ENCODE measurements at places on chromosomes 7 and 10. TPM values are rescaled to one million over a fixed set of nuclear protein-coding genes. Genes with fewer than 3 reads are reported as not detected.

ZPBP gene
- total RNA-seq, result not detected

MCMBP gene
- 29.4 TPM for total RNA-seq

LIPF gene
- 7.1 TPM for total RNA-seq

SPDYE2 gene
- total RNA-seq, result not detected

PNLIPRP3 gene
- total RNA-seq, result not detected

H2BK1 gene
- not detected for total RNA-seq

DNA sequence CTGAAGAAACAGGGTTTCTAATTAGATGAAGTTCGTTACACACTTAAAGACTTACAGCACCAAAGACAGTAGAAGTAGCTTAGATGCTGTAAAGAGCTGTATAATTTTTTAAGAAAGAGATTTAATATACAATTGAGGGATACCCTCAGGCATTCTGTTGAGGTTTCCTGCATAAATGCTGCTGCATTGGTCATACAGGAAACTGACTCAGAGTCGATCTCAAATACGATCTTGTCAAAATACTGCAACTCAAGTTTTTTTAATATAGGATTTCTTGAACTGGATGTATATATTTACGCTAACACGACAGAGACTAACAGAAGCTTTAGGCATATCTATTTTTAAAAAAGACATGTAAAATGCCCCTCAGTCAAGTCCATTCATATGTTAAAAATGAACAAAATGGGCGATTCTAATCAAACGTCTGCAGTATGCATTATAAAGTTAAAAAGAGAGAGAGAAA, 2.4 kb upstream of the ARID5B start:
- H3K4me3 ChIP-seq, result peak overlapping the region; percentile 89
- no peaks in the 10 kb centered on the region for H3K36me3 ChIP-seq
- DNase-seq, result no peak
- H3K27ac ChIP-seq, result no peak overlapping the region

DNA sequence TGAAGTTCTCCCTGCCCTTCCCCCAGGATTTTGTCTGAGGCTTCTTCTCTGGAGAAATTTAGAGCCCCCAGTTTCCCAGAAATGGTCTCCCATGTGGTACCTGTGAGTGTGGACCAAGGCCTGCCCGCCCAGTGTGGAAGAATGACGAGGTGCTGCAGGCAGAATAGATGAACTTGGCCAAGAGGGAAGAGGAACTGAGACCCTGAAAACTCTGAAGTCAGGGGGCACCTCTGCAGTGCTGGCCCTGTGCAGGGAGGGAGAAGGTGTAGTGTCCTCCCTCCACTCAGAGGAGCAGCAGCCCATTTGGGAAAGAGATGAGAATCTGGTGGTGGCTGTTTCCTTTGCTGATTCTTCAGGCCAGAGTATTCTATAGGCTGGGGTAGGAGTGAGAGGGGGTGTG, 115.2 kb upstream of the PCGF5 start:
- no peaks in the 10 kb centered on the region for H3K4me1 ChIP-seq
- H3K4me3 ChIP-seq, result no peak overlapping the region
- H3K27ac ChIP-seq, result no peak overlapping the region
- H3K27me3 ChIP-seq, result no peaks in the 10 kb centered on the region
- no peak for DNase-seq
- no peaks in the 10 kb centered on the region for H3K36me3 ChIP-seq

GRCh38 chr10:51079766-51080165, 5.5 kb downstream of the PRKG1 start:
- DNase-seq, result no peak
- H3K4me1 ChIP-seq, result peaks cover 17% of the 10 kb centered on the region
- H3K27me3 ChIP-seq, result no peaks in the 10 kb centered on the region
- H3K27ac ChIP-seq, result peak overlapping the region; percentile 47
- H3K36me3 ChIP-seq, result no peaks in the 10 kb centered on the region
- no peak overlapping the region for H3K4me3 ChIP-seq

- DNase-seq, result no peak
- no peak overlapping the region for H3K27ac ChIP-seq
- H3K4me1 ChIP-seq, result no peaks in the 10 kb centered on the region
- H3K4me3 ChIP-seq, result no peak overlapping the region
- no peaks in the 10 kb centered on the region for H3K27me3 ChIP-seq
Measured at GRCh38 chr7:158357898-158358821, 229.5 kb downstream of the PTPRN2 start.

GRCh38 chr7:142539901-142540300, 209.4 kb upstream of the PRSS1 start:
- no peaks in the 10 kb centered on the region for H3K27me3 ChIP-seq
- no peaks in the 10 kb centered on the region for H3K36me3 ChIP-seq
- no peak for DNase-seq
- no peak overlapping the region for H3K27ac ChIP-seq
- no peak overlapping the region for H3K4me3 ChIP-seq
- H3K4me1 ChIP-seq, result no peaks in the 10 kb centered on the region

DNA sequence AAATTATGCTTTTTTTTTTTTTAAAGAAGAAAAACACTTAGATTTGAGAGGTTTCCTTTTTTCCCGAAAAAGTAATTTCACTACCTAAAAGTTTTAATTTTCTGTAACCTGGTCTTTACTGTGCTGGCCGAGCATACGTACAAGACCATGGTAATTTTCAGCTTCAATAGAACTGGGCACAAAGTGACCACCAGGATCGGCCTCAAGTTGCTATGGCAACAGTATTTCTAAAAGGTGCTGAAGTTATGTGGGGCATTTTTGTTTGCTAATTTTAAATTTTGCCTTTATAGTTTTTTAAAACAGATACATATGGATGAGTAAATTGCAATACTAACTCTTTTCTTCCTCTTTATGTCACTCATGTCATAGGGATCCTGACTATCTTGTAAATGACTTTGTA, 69.4 kb downstream of the FAM204A start:
- H3K27me3 ChIP-seq, result no peaks in the 10 kb centered on the region
- DNase-seq, result no peak
- H3K36me3 ChIP-seq, result no peaks in the 10 kb centered on the region

- no peaks in the 10 kb centered on the region for H3K4me1 ChIP-seq
- DNase-seq, result no peak
- H3K4me3 ChIP-seq, result no peak overlapping the region
- no peaks in the 10 kb centered on the region for H3K27me3 ChIP-seq
- H3K36me3 ChIP-seq, result no peaks in the 10 kb centered on the region
- no peak overlapping the region for H3K27ac ChIP-seq
Measured at GRCh38 chr10:78568620-78569019, 500.1 kb upstream of the ZMIZ1 start.
